ENCODE measurements at places on chromosomes 1 and 21.

DNA sequence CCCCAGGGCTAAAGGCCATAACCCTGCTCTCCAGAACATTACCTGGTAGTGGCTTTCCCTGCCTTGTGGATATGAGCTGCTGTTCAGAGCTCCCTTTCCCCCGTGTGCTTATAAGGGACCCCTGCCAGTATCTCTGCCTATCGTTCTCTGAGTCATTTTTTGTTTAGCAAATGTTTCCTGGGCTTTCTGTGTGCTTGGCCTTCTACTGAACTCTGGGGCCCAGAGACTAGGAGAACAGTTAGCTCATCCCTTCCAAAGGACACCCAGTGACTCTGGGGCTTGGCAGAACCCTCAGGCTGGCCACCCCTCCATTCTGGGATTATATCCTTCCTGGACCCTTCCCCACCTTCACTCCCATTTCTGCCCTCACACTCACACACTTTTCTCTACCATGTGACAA is 80.8 kb upstream of the POU3F1 start:
- DNase-seq = peak; percentile 29

DNA sequence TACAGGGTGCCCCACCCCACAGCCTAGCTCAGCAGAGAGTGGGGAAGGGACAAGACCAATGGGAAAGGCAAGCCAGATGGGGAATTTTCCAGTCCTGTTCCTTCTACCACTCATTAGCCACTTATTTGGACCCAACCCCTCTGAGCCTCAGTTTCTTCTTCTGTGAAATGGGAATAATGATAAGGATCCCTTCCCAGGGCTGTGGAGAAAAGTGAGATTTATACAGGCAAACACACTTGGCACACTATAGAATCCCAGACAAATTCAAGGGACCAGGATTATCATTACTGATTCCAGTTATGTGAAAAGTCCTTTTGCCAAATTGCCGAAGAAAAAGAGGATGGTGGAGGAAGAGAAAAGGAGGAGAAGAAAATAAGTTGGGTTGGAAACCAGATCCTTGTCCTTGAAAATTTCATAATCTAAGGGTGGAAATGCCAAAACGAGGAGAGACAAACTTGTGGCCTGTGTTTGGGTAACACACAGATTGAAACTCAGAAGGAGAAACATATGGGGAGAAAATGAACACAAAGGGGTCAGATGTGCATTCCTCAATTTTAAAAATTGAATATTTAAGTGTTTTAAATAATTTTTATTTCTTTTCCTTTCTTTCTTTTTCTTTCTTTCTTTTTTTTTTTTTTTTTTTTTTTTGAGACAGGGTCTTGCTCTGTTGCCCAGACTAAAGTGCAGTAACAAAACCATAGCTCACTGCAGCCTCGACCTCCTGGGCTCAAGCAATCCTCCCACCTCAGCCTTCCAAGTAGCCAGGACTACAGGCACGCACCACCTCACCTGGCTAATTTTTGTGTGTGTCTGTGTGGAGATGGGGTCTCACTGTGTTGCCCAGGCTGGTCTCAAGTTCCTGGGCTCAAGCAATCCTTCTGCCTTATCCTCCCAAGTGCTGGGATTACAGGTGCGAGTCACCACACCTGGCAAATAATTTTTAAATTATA is 9.6 kb downstream of the CAPN2 start:
- DNase-seq = no peak

GRCh38 chr1:169902751-169903150 is 9.1 kb upstream of the SCYL3 start:
- no peak for DNase-seq

DNA sequence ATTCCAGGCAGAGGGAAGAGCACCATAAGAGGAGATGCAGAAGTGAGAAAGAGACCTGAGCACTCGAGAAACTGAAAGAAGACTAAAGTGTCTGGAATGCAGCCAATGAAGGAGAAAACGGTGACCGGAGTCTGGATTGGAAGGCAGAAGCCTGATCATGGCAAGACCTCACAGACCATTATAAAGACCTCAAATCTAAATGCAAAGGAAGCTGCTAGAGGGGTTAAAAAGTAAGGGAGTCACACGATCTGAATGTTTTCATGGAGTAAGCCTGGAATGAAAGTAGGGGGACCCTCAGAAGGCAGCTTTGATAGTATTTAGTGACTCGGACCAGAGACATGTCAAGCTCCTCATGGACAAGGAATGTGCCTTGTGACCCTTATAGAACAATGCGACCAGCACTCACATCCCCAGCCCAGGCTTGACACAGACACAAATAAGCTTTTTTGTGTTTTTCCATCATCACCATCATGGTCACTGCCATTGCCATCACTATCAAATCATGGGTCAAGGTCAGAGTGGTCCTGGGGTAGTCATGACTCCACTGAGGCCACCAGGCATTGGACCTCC is 183.6 kb downstream of the SEC16B start:
- peak; percentile 39 for DNase-seq
